ENCODE measurements at places on chromosomes 12 and 14.

DNA sequence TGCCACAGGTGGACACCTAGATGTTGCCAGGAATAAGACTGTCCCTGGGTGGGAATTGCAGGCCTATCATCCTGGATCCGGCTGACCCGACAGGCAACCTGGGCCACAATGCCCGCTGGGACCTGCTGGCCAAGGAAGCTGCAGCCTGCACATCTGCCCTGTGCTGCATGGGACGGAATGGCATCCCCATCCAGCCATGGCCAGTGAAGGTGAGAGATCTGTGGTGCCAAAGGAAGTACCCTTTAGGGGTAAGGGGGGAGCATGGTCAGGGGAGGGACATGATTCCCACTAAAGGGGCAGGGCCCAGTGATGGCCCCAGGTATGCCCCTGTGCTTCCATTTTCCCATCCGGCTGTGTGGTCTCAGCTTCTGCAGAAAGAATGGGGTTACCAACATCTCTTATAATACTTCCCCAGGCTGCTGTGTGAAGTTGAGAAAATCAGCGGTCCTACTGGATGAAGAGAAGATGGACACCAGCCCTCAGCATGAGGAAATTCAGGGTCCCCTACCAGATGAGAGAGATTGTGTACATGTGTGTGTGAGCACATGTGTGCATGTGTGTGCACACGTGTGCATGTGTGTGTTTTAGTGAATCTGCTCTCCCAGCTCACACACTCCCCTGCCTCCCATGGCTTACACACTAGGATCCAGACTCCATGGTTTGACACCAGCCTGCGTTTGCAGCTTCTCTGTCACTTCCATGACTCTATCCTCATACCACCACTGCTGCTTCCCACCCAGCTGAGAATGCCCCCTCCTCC, 8.6 kb upstream of the OAS2 start:
- no peak for DNase-seq

DNA sequence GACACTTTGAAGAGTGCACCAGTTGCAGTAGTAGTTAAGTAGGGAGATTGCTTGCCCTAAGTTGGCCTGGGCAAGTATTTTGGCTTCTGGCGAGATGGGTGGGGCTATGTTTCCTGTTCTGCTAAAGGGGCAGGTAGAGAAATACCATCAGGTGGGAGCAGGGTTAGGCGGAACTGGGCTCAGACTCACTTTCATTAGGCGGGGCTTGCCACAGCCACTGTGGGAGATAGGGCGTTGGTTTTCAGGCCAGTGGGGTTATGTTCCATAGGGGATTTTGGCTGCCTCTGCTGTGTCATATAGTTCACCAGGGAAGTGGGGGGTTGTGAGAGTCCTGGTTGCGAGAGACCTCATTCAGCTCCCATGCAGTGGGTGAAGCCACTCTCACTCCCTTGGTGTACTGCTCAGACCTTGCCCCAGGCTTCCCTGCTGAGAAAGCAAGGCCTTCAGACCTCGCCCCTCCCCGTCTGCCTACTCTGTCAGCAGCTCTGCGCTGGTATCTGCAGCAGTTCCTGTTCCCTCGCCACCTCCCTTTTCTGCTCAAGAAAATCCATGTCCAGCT, 43.3 kb downstream of the AEBP2 start:
- DNase-seq: no peak

DNA sequence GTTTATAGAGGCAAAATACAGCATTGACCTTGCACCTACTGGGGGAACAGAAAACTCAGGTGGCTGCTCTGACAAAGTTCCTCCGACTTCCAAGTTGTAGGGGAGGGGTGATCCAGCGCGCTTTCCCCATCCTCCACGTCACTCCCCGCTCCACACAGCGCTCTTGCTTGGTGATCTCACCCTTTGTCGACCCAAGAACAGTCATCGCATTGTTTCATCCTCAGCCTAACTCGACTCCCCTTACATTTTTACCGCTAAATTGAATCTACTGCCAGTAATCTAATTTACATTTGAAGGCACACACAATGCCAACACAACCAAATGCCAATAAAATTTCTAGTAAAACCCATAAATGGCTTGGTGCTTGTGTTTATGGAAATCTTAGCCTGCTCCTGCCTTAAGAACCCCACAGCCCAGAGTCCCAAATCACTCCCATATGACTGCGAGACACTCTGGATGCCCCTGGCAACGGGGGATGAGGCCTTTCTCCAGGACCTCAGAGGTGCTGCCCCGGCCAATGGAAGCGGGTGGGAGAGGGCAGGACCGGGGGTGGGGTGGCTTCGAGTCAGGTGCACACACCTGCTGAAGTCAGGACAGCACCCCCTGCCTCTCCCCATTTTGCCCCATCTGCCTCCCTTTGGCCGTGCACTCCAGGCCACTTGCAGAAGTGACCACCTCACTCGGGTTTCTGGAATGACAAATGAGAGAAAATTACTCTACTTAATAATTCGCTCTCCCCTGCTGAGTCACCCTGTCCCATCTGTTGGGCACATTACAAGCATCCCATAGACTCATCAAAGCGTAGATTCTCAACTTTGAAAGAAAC, 98.2 kb upstream of the GSC start:
- DNase-seq: no peak

- no peak for DNase-seq
Measured at GRCh38 chr14:81855007-81855406, 321.4 kb upstream of the SEL1L start.

GRCh38 chr14:57390806-57391516, 575 bp downstream of the NAA30 start:
- DNase-seq: peak; percentile 45
